ENCODE measurements at places on chromosomes 5 and 9.

- no peak for DNase-seq
These were observed 658.6 kb downstream of the ISL1 start for GRCh38 chr5:52041842-52042241.

- DNase-seq: no peak
These were observed 355.1 kb upstream of the GRIA1 start for GRCh38 chr5:153135411-153135810.

- no peak for DNase-seq
These were observed 13.9 kb downstream of the SGCD start for GRCh38 chr5:156340893-156341292.

- DNase-seq: no peak
These were observed 101.8 kb downstream of the DOCK8 start for GRCh38 chr9:316382-316965.

DNA sequence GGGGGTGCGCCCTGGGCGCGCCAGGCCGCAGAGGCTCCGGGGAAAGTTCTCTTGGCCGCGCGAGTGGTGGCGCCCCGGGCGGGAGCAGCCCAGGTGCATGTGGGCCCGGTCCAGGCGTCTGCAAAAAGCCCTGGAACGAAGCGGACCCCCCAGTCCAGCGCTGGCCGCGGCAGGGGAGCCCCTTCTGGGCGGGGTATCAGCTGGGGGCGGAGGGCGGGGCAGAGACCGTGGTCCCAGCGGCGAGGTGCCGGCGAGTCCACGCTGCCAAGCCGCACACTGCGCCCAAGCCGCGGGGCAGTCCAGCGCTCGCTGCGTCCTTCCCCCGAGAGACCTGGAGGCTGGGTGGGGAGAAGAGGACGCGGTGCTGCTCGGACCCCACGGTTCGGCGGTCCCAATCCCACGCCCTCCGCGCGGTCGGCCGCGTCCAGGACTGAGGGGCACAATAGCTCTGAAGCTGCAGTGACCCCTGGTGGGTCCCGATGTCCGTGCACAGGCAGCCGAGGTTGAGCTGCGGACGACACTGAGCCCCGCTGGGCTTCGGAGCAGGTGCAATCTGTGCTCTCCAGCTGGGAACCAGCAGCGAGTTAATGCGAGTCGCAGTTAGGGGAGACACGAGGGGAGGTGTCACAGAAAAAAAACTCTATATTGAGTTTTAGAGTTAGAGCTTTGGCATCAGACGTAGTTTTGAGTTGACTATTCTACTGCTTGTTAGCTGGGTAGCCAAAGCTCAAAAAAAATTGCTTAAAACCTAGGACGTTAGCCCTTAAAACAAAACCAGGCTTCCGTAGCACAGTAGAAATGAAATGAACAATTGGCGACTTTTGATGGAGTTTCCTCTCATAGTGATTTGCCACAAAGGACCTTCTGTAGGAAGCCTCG, 1.1 kb upstream of the EPB41L4A start:
- DNase-seq: peak; percentile 82

GRCh38 chr5:110431603-110432002, 294.9 kb downstream of the TMEM232 start:
- DNase-seq: no peak

All from NCI-H526 (cell line).